Activated CD8-positive, alpha-beta memory T cell treated with anti-CD3 and anti-CD28 coated beads for 4 hours (primary cell): ENCODE measurements at places on chromosomes 5 and 9.

- no peak for DNase-seq
Observed at GRCh38 chr9:1612886-1613285, 402.3 kb upstream of the SMARCA2 start.

- DNase-seq, result no peak
Observed at GRCh38 chr9:20419533-20419932, 202.8 kb downstream of the MLLT3 start.

GRCh38 chr9:109989296-109989695, 209.3 kb downstream of the PALM2AKAP2 start:
- no peak for DNase-seq

GRCh38 chr9:22079873-22080341, 70.8 kb upstream of the CDKN2B start:
- no peak for DNase-seq

DNA sequence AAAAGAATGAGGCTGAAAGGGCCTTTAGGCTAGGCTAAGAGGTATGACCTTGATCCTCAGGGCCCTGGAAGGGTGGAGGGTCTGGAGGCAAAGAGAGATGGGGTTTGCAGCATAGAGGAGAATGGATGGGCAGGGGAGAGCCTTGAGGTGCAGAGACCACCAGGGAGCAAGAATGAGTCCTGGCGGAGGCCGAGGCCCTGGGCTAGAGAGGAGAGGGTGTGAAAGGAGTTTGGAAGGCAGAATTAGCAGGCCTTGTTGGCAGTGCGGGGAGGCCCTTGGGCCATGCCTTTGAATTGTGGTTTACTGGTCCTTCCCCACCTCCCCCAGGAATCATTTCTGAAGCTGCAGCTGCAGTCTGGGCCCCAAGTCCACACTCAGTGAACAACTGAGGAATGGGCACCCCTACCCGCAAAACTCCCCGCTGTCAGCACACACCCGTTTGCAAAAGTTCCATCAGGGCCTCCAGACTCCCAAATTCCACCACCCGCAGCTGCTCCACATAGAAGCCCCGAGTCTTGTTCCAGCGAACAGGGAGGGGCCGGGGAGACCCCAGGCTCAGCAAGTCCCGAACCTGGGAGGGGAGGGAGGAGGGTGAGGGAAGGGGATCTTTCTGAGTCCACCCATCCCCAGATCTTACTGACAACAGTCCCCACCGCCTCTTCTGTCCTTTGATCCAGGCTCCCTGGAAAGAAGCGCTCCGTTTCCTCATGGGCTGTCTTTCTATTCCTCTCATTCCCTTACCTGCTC, 2.1 kb downstream of the KIF12 start:
- no peak for DNase-seq

GRCh38 chr5:115599502-115599901, 2.8 kb downstream of the TICAM2 start:
- no peak for DNase-seq

DNA sequence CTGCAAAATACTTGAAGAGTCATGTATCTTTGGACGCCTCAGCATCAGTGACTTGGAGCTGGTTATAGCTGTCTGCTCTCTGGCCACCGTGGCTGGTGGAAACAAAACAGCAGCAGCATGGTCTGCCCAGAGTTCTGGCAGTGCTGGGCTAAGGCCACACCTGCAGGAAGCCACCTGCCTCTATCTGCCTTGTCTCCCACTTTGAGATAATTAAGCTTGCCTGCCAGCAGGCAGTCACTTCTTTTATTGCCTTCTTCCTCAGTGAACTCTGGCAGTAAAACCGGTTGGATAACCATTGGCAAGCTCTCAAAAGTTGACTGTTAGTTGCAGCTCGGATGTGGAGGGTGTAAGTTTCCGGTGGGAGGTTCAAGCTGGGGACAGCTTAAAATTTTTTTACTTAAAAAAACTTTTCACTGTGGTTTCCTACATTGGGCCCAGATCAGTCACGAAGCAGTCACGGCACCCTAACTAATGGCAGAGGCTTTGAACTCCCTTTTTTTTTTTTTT, 4.9 kb downstream of the SMIM3 start:
- DNase-seq, result peak; percentile 30

GRCh38 chr9:19405771-19406170, 3.0 kb upstream of the ACER2 start:
- DNase-seq, result no peak

DNA sequence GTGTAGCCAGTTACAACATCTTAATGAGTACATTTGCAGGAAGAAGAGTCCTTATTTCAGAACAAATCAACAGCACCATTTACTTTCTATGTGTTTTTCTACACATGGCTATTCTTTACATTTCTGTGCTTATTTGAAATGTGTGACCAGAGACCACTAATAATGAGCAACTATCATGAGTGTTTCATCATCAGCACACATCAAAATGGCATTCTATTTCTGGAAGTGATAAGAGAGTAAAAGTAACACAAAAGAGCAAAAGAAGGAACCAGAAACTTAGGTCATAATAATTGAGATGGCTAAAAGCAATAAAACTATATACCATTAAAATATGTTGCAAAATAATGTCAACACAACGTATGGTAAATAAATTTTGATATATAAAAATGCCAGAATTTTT, 159.7 kb downstream of the PBX3 start:
- DNase-seq, result no peak

- no peak for DNase-seq
Observed at GRCh38 chr9:117245175-117245829, 169.6 kb downstream of the ASTN2 start.

- DNase-seq, result no peak
Observed at GRCh38 chr5:170442391-170442790, 53.2 kb upstream of the KCNMB1 start.

DNA sequence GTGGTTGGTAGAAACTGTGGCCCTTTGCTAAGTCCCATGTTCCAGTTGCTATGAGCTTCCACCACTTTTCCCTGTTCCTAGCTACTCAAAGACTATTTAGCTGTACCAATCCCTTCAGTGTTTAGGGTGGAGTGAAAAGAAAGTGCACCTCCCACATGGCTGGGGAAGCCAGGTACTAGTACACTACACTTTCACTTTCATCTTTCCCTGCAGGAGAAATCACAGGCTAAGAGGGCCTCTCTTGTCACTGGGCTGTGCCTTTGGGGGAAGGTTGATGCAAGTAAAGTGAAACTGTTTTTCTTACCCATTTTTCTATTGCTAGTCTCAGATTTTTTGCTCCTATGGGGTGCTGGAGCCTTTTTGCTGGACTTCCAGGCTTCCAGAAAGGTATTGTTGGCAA, 33.5 kb upstream of the CKS2 start:
- no peak for DNase-seq
